Activated B cell treated with CpG ODN at 0.5 μM for 24 hours (primary cell): ENCODE measurements at places on chromosomes 4 and X. TPM values are rescaled to one million over a fixed set of nuclear protein-coding genes. Genes with fewer than 3 reads are reported as not detected.

The PHEX gene
- 0.27 and 0.49 TPM in 2 replicates for total RNA-seq

- no peak overlapping the region for H3K4me3 ChIP-seq
- H3K36me3 ChIP-seq, result no peaks in the 10 kb centered on the region
- no peaks in the 10 kb centered on the region for H3K27me3 ChIP-seq
- H3K27ac ChIP-seq, result no peak overlapping the region
- no peaks in the 10 kb centered on the region for H3K4me1 ChIP-seq
These were observed 111.1 kb downstream of the APOOL start for GRCh38 chrX:85114776-85115175.

DNA sequence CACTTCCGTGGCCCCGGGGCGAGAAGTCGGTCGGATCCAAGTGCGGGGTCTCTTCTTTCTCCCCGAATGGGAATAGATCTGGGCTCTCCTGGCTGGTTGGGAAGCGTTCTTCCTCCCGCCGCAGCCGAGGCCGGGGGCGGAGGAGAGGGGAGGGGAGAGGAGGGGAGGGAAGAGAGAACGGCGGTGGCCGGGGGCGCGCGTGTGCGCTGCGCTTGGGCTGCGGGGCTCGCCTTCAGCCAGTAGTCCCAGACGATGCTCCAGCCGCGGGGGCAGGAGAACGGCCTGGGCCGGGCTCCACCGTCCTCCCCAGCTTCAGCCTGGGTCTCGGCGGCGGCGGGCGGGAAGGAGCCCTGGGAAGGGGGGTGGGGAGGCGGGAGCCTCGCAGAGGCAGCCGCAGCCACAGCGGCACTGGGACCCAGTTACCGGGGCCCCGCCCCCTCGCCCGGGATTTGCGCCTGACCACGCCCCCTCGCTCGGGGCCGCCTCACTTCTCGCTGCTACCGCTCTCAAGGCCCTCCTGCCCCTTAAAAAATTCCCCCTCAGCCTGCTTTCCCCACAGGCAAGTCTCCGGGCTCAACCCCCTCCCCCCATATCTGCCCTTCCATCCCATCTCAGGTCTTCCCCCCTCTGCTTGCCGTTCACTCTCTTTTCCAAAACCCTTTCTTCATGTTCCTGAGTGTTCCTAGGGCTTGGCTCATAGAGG is at the start of gene FGD1:
Gene FGD1, minus strand, starts transcription at position 421 of the 703 bp plus-strand sequence. CDS start 802 bp downstream, outside the sequence.
- H3K36me3 ChIP-seq, result no peaks in the 10 kb centered on the region
- peaks cover 20% of the 10 kb centered on the region for H3K27me3 ChIP-seq
- peak; percentile 27 for DNase-seq
- no peak within 1 kb of the TSS for H3K27ac ChIP-seq
- peak within 1 kb of the TSS; percentile 77 for H3K4me3 ChIP-seq
- H3K4me1 ChIP-seq, result no peaks in the 10 kb centered on the region

DNA sequence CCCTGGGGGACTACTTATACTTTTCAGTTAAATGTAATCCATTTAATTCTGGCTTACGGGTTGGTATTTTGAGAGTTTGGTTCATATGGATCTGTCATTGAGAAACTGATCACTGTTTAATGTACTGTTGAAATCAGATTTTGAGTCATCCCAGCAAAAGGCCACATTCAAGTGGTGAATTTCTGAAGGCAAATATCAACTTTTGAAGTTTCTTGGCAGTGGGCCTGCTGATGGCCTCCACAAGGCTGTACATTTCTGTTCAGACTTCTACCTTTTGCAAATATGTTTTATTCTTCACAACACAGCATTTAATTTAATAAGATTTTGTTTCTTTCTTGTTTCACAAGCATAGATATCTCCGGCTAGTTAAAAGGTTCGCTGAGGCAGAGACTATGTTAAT is 138.7 kb downstream of the PDGFC start:
- no peak for DNase-seq
- no peaks in the 10 kb centered on the region for H3K27me3 ChIP-seq
- no peaks in the 10 kb centered on the region for H3K4me1 ChIP-seq
- H3K36me3 ChIP-seq, result no peaks in the 10 kb centered on the region
- H3K4me3 ChIP-seq, result no peak overlapping the region

- H3K36me3 ChIP-seq, result no peaks in the 10 kb centered on the region
- H3K4me1 ChIP-seq, result no peaks in the 10 kb centered on the region
- no peaks in the 10 kb centered on the region for H3K27me3 ChIP-seq
- H3K4me3 ChIP-seq, result no peak overlapping the region
- H3K27ac ChIP-seq, result no peak overlapping the region
These were observed 516.4 kb upstream of the GRIA3 start for GRCh38 chrX:122667667-122668066.

DNA sequence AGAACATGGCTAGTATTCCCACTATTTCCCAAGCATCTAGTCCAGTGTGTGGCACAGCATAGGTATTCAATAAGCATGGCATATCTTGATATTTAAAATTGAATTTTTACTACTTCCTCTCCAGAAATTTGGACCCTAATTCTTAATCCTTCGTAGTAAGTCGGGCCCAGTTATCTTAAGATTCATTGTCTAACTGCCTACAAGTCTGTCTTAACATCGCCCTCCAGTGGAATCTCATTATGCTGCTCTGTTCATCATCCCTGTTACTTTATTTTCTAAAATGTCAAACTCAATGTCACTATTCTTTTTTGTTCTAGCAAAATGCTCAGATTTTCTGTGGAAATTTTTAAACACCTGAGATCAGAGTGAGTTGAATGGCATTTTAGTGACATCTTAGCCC is 606.2 kb downstream of the KLHL13 start:
- H3K27me3 ChIP-seq, result no peaks in the 10 kb centered on the region
- DNase-seq, result no peak
- H3K4me3 ChIP-seq, result no peak overlapping the region
- H3K27ac ChIP-seq, result no peak overlapping the region
- H3K4me1 ChIP-seq, result no peaks in the 10 kb centered on the region

DNA sequence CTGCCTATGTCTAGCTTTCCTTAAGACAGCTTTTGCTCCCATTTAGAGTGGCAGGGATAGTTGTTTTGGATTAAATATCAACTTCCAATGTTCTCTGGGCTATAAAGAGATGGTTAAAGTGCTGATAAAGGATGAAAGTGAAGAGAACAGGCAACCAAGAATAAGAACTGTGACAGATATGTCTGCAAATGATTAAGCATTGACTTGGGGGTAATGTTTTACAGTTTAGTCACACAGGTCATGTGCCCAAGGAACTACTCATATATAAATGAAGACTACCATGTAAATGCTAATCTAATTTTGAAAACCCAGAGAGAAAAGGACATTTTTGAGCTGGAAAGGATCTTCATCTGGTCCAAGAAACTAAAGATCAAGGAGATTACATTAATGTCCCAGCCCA is 42.1 kb downstream of the RBMX2 start:
- no peaks in the 10 kb centered on the region for H3K4me1 ChIP-seq
- DNase-seq, result no peak
- H3K27me3 ChIP-seq, result no peaks in the 10 kb centered on the region
- no peaks in the 10 kb centered on the region for H3K36me3 ChIP-seq

GRCh38 chrX:11059933-11060332 is 51.2 kb upstream of the HCCS start:
- H3K4me1 ChIP-seq, result no peaks in the 10 kb centered on the region
- H3K4me3 ChIP-seq, result no peak overlapping the region
- H3K36me3 ChIP-seq, result no peaks in the 10 kb centered on the region
- no peak overlapping the region for H3K27ac ChIP-seq
- no peak for DNase-seq
- H3K27me3 ChIP-seq, result no peaks in the 10 kb centered on the region

DNA sequence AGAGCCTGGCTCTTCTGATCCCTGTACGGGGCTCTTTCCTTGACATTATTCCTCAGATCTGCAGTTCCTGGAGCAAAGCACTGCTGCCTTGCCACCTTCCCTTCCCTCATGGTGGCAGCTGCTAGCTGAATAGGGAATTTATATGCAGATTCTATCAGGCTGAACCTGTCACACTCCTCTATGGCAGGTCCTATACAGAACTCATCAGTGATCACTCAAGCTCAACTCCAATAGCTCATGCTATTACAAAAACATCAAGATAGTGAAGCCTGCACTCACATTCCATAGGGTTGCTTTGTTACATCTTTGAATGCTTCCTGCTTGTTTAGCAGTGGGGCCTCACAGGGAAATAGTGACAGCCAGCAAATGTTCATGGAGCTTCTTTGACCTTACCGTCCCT is 71.7 kb downstream of the SLC2A9 start:
- H3K4me3 ChIP-seq, result no peak overlapping the region
- H3K27me3 ChIP-seq, result peaks cover 7% of the 10 kb centered on the region
- no peak overlapping the region for H3K27ac ChIP-seq
- no peaks in the 10 kb centered on the region for H3K36me3 ChIP-seq
- no peaks in the 10 kb centered on the region for H3K4me1 ChIP-seq
- no peak for DNase-seq

- H3K4me1 ChIP-seq, result peaks cover 10% of the 10 kb centered on the region
- DNase-seq, result no peak
- peaks cover 47% of the 10 kb centered on the region for H3K36me3 ChIP-seq
- H3K27me3 ChIP-seq, result no peaks in the 10 kb centered on the region
These were observed 85.9 kb upstream of the CLCN4 start for GRCh38 chrX:10070714-10071436.

DNA sequence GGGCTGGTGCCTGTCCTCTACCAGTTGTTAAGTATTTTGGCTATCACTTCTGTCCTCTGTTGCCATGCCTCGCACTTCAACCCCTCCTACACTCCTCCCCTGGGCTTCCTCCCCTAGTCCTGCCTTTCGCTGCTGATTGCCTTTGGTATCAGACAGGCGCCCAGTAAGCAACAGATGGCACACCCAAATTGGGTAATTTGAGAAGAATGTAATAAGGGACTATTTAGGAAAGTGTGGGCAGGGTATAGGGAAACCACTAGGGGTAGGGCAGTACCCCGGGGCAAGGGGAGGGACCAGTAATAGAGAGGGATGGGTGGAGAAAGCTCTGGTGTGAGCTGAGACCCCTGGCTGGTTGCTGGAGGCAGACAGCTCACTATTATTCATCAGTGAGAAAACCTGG is 172.7 kb upstream of the USP9X start:
- no peak for DNase-seq
- no peak overlapping the region for H3K4me3 ChIP-seq
- no peak overlapping the region for H3K27ac ChIP-seq
- H3K4me1 ChIP-seq, result no peaks in the 10 kb centered on the region
- H3K27me3 ChIP-seq, result no peaks in the 10 kb centered on the region
- no peaks in the 10 kb centered on the region for H3K36me3 ChIP-seq
